ENCODE measurements at places on chromosomes 12 and 14.

DNA sequence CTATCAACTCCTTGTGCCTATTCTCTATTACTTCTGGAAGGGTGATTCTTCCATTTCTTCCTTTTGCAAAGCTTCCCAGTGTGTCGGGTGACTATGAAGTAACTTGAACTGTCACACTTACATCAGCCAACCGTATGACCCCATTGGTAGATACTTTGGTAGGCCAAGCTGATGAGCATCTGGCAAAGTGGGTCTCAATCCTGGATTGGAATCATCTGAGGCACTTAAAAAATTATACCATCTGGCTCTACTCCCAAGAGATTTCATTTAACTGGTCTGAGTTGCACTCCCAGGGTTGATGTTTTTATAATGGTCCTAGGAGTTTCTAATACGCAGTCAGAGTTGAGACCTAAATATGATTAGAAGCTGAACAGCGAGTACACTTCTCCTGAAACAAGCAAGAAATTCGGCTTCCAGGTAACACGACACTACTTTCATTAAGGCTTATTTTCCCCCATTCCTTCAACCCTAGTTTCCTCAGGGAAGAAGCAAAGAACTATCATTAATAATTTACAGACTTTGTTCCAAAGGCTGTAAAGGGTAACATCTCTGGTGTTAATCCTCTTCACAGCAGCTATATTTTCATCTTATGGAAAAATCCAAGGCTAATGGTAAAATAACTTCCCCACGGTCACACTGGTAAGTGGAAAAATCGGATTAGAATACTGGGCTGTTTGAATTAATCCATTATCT, 76.8 kb downstream of the PDE6H start:
- no peak for DNase-seq

- DNase-seq, result no peak
Measured at GRCh38 chr14:94867946-94868771, 98.2 kb upstream of the GSC start.

GRCh38 chr12:117718559-117718958, 250.2 kb downstream of the KSR2 start:
- no peak for DNase-seq

DNA sequence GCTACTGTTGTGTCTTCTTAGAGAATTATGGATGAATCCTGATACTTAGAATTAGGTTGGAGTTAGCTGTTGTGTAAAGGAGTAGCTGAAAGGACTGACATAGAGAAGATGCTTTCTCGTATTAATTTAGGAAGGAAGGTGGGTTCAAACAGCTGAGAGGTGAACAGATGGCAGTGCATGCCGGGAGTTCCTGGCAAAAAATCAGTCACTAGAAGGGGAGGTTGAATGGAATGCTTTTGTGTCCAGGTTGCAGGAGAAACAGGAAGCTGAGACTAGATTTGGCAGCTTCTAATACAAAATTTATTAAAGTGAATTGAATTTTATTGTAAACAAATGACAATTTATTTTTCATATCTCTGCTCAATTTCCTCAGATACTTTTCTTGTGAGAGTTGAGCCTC, 70.8 kb downstream of the BTG1 start:
- no peak for DNase-seq

- no peak for DNase-seq
Measured at GRCh38 chr12:93379326-93379980, 1.7 kb downstream of the NUDT4 start.

DNA sequence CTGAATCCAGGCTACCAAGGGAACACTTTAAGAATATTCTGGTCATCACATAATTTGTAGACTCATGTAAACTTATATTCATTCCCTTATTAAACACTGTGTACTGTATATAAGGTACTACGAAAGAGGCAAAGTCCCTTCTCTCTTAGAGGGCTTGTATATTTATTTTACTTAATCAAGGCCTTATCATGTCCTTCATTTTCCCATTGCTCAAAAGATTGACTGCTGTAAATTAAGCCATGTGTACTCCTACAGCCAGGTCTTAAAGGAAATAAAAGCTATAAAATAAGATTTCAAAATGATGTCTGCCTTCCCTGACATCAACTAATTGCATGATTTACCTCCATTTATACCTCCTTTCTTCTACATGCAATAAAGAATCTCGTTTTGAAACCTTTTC, 5.0 kb downstream of the DENND5B start:
- no peak for DNase-seq

DNA sequence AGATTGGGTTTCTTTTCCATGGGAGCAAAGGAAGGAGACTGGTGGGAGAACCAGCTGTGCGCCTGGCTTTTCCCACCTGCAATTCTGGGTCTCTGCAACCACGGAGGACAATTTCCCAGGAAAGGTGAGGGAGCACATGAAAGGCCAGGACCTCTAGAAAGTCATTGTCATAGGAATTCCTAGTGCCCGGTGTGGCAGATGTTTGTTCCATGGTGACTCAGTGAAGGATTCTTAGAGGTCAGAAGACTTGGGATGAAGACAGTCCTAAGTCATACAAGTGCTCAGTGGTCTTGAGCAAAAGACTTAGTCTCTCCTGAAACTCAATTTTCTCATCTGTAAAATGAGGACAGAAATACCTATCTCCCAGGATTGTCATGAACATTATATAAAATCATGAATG, 51.3 kb downstream of the KCNA5 start:
- DNase-seq, result no peak

- DNase-seq, result no peak
Measured at GRCh38 chr14:60720962-60721325, 3.2 kb downstream of the SIX4 start.

DNA sequence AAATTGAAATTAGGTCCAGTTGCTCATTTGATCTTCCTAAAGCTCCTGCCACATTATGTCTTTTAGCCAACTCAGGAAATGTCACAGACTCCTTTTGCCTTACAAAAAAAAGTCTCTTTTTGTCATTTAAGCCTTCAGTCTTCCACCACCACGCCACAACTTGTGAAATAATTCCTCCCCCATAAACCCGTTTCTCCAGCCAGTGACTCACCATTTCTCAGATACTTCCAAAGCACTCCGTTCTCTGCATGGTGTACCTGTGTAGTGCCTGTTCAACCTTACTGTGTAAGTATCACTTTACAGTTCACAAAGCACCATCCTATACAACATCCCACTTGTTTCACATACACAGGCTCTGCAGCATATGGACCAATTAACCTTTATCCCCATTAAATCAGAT, 139.5 kb upstream of the AEBP2 start:
- DNase-seq, result no peak

- DNase-seq, result no peak
Measured at GRCh38 chr14:101075801-101076413, 172.4 kb upstream of the RTL1 start.

DNA sequence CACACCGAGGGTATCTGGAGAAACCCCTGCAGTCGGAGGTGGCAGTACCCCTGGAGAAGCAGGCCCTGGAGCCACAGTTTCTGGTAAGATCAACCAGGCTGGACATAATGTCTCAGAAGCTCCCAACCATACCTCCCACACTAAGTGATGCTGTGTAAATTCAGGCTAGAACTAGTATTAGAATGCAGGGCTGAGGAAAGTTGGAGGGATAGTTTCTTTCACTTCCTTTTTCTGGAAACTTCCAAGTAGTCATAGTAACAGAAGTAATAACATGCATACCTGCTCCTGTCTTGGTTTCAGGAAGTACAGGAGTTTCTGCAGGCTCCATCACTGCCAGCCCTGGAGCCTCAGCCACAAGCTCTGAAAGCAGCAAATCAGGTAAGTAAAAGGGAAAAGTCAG, 228.1 kb upstream of the CNTN1 start:
- no peak for DNase-seq

GRCh38 chr12:82468563-82468962, 110.2 kb downstream of the METTL25 start:
- no peak for DNase-seq

GRCh38 chr14:62957562-62957961, 87.7 kb downstream of the KCNH5 start:
- DNase-seq, result no peak

- no peak for DNase-seq
Measured at GRCh38 chr12:72272091-72272661, at the start of gene TRHDE. TSS of gene TRHDE (plus strand) at chr12:72272370. CDS start at chr12:72272644, 274 bp downstream.

DNA sequence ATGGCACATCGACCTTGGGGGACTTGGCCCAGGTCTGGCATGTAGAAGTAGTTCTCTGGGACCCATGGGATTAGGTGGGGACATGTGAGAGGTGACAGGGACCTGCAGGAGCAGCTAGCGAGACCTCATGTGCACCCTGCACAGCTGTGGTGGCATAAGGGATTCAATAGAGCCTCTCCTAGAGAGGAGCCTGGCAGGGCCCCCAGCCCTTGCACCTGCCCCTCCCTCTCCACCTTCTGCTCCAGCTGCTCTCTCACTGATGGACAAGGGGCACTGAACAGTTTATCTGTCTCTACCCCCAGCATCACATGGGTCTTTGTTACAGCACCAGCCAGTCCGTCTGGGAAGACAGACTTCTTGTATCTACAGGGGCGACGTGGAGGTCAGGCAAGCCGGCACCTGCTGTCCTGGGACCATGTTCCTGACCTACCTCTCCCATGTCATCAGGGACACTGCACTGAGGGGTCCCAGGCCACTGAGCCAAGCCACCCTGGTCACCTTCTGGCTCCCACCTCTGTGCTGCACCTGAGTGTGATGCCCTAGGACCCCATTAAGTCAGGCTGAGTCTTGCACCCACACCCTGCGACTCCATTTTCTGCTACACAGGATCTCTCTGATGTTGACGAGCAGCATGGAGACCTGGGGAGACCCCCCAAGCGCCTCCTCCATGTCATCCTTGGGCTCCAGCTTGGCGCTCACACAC, 32.6 kb downstream of the DDX11 start:
- DNase-seq, result no peak

DNA sequence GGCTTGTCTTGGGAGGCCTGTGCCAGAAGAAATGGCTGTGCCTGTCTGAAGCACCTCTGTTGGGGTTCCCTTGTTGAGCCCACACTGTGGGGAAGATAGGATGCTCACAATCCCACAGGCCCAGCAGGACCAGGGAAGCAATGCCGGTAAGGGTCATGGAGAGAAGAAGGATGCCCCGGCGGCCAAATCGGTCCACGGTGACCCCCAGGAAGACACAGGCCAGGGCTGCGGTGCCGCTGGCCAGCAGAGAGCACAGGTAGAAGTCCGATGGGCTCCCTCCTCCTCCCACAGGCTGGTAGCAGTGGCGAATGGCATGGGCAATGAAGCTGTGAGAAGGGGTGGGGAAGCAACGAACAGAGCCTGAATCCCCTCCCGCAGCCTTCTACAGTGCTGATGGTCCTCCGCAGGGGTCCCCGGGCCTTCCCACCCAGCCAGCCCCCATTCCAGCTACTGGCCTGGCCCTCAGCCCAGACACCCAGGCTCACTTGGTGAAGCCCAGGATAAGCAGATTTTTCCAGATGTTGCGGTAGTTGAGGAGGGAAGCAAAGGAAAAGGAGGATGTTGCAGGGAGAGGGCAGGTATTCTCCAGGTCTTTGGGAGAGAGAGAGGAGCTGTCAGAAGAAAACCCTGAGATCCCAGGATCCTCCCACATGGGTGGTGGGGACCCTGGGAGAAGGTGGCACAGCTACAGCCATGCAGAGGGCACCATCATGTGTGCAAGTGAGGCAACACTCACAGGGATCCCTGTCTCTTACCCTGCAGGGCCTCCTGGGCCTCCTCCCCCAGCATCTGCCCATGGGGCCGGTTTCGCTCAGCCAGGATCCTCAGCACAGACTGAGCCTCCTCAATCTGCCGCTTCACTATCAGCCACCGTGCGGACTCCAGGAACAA, 5.0 kb downstream of the SLC22A17 start:
- no peak for DNase-seq

- DNase-seq, result no peak
Measured at GRCh38 chr12:132827763-132828703, 636 bp downstream of the GOLGA3 start.

DNA sequence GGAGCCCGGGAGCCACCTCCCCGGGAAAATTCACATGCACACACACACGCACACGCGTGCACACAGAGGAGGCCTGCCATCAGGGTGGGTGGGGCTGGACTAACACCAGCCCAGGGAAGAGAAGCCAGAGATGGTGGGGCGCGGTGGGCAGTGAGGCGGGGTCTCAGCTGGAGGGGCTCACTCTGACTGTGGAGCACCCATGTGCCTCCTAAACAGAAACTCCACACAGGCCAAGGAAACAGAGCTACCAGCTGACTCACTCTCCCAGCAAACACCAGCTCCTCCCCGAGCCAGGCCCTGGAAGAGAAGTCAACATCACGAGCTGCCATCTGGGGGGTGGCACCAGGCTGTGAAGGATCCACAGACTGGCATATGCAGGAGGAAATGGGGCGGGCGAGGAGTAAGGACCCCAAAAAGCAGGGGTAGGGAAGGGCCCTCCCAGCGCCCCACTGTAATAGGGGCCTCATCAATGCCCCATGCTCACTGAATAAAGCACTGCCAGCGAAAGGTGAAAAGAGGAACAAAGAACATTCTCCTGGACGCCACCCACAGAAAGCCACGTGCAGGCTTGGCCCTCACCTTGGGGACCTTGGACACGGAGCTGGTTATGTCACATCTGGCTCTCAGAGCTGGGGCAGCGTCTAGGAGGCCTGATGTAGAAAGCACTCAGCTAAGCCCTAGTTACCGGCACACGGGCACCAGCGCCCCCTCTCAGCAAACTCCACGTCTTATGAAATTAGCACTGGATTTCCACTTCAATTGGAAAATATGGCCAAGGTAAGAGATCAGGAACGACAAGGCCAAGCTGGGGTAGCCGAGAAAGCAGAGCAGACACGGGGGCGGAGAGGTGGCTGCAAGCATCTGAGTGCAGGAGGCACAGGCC, 8.4 kb upstream of the INF2 start:
- no peak for DNase-seq

DNA sequence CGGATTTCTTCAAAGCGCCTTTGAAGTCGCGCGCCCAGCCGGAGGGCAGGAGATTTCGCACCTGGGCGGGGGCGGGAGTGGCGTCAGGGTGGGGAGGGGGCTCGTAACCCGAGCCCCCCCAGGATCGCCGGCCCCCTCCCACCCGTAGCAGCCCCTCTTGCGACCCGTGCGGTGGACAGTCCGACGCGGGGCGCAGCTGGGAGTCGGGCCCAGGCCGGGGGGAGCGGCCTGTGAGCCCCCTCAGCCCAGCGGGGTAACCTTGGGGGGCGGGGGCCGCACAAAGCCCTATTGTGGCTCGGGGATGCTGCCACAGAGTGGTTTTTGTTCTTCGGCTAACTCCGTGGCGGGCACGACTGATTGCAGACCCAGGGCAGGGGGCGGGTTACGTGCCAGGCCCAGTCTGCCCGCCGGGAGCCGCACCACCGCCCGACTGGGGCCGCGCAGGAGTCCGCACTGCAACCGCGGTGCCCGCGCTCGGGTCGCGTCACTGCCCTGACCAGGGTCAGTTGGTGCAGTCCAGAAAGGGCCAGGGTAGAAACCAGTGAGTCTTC, 4.2 kb upstream of the AAAS start:
- no peak for DNase-seq

- no peak for DNase-seq
Measured at GRCh38 chr12:131832321-131833231, 4.4 kb downstream of the MMP17 start.

DNA sequence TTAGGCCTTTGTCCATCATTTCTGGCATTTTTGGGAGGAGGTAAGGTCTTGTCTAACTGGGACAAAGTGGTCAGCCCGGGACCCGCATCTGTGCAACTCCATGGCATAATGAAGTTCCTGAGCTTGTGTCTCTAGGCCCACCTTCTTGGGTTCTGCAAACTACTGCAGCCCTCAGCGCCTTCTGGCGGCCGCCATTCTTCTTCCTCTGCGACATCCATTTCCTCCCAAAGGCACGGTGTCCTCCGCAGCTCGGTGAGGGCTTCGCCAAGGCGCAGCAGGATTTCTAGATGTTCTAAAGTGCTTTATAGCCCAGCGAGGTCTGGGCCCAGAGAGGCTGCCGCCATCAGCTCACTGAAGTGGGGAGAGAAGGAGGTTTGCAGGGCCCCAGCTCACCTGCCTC, 134.4 kb upstream of the OR4E1 start:
- no peak for DNase-seq

All from activated T-helper 1 cell treated with Interleukin-2 at 50 U/mL for 16 hours (primary cell).